ENCODE measurements at places on chromosomes 16 and 17.

GRCh38 chr17:39651923-39652586 lies 13.1 kb upstream of the TCAP start:
- no peak for DNase-seq

GRCh38 chr17:41654678-41655607 lies 30.6 kb upstream of the KRT17 start:
- no peak for DNase-seq

- no peak for DNase-seq
Observed at GRCh38 chr17:11363565-11364117, 122.6 kb downstream of the SHISA6 start.

- no peak for DNase-seq
Observed at GRCh38 chr16:10754941-10755340, 11.3 kb downstream of the NUBP1 start.

- DNase-seq = no peak
Observed at GRCh38 chr17:77619851-77620250, 338.7 kb upstream of the TNRC6C start.

GRCh38 chr17:44083250-44083849 lies 12.8 kb downstream of the G6PC3 start:
- DNase-seq = no peak

DNA sequence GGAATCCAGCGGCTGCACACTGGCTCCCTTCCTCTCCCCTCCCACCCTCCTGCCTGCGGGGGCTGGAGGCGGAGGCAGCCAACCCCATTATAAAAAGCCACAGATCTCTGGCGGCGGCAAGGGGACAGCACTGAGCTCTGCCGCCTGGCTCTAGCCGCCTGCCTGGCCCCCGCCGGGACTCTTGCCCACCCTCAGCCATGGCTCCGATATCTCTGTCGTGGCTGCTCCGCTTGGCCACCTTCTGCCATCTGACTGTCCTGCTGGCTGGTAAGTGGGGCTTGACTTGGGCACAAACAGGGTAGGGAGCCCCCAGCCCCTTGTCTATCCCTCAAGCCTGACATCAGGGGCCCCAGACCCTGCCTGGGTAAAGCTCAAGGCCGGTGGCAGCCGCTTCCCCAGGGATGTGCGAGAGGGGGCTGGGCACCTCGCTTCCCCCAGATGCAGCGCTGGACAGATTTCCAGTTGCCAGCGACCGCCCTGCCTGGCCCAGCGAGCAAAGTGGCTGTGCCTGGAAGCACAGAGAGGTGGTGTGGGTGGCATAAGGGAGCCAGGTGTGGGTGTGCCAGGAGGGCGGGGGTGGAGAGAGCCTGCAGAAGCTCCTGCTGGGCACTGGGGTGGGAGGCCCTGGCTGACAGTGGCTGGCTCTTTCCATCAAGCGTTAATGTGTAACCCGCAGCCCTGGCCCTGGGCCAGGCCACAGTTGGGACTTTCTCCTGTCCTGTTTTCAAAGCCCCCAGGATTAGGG lies at the start of gene CX3CL1:
TSS of gene CX3CL1 (plus strand) at position 119 of the 745 bp plus-strand sequence. CDS start at position 198, 79 bp downstream.
- DNase-seq = no peak

DNA sequence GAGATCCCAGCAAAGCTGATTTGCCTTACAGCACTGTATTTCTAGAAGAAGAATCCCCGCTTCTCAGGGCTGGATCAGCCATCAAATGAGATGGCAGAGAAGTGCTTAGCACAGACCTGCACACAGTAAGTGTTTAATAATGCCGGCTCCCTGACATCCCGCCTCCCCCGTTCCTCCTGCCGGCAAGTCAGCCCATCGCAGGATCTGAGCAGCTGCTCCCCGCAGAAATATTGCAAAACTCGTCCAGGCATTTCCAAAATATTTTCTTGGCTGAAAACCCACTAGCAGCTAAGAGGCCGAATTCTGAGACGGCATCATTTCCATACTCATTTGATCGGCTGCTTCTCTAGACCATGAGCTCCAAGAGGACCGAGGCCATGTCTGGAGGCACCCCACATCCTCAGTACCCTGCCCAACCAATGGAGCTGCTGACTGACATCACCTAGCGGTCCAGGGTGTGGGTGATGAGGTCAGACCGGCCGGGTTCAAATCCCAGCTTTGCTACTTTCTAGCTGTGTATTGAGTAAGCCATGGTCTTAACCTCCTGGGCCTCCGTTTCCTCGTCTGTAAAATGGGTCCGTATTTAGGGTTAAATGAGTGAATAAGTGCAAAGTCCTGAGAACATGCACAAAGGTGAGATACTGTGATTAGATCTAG lies 251.5 kb downstream of the KATNIP start:
- DNase-seq = no peak

- DNase-seq = no peak
Observed at GRCh38 chr17:67055811-67056745, 11.7 kb downstream of the CACNG1 start.

GRCh38 chr16:73232555-73233328 lies 184.8 kb upstream of the ZFHX3 start:
- no peak for DNase-seq

DNA sequence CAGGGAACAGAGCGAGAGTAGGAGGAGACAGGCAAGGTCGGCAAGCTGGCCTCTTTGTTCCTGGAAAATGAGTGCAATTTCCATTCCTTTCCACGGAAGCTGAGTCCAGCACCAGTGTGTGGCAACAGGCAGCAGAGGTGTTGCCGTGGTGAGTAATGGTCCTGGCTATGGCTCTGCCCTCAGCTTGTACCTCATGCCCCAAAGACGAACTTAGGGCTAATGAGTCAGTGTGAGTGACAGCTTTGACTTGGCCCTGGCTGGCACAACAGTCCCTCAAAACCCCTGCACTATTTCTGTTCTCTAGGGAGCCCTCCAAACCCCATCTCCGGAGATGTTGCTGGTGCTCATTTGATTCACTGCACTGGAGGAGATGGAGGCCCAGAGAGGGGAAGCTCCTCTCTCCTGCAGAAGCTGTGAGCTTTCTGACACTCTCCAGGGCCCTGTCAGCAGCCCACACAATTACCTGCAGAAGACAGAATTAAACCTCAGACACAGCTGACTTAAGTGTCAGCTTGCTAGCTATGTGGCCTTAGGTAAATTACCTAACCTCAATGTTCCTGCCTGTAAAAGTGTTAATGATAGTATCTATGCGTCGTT lies 129.9 kb downstream of the TMEM132E start:
- no peak for DNase-seq

DNA sequence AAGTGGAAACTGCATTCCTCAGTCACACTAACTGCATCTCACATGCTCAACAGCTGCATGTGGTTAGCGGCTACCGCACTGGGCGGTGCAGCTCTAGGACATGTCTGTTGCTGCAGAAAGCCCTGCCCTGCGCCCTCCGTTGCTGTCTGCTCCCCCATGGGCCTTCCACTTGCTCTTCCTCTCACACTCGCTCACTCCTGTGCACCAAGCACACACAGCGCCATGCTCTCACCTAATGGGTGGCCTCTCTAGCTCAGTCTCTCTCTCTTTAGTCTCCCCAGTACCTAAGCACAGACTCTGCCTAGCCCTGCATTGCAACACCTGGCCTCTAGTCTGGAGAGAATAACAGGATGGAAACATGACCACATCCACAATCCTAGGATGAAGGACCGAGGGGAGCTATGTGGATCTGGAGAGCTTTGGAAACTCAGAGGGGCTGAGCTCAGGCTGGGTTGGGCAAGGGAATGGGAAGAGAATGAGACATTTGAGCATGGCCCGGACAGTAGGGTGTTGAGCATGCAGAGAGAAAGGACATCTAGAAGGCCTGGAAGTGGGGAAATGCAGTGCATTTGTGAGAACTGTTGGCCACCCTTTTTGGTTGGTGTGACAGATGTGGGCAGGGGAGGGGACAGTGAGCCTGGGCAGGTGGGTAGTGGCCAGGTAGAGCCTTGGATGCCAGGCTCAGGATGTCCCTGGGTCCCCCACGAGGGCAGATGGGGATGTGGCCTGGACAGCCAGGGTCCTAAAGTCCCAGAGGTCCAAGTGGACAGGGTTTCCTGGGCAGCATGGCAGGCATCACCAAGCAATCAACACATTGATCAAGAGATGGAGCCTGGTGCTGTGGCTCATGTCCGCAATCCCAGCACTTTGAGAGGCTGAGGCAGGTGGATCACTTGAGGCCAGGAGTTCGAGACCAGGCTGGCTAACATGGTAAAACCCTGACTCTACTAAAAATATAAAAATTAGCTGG lies 16.1 kb downstream of the SGCA start:
- DNase-seq = no peak

GRCh38 chr17:79556271-79556670 lies 54.6 kb downstream of the RBFOX3 start:
- DNase-seq = no peak

Data from stimulated activated CD4-positive, alpha-beta T cell treated with anti-CD3 and anti-CD28 coated beads, Interleukin-1b, Interleukin-23, amount 100 ng/mL, for 1 hour (primary cell).